ENCODE measurements at places on chromosomes 12 and 14.

- no peak for DNase-seq
Observed at GRCh38 chr14:75913183-75913582, 68.6 kb downstream of the TGFB3 start.

DNA sequence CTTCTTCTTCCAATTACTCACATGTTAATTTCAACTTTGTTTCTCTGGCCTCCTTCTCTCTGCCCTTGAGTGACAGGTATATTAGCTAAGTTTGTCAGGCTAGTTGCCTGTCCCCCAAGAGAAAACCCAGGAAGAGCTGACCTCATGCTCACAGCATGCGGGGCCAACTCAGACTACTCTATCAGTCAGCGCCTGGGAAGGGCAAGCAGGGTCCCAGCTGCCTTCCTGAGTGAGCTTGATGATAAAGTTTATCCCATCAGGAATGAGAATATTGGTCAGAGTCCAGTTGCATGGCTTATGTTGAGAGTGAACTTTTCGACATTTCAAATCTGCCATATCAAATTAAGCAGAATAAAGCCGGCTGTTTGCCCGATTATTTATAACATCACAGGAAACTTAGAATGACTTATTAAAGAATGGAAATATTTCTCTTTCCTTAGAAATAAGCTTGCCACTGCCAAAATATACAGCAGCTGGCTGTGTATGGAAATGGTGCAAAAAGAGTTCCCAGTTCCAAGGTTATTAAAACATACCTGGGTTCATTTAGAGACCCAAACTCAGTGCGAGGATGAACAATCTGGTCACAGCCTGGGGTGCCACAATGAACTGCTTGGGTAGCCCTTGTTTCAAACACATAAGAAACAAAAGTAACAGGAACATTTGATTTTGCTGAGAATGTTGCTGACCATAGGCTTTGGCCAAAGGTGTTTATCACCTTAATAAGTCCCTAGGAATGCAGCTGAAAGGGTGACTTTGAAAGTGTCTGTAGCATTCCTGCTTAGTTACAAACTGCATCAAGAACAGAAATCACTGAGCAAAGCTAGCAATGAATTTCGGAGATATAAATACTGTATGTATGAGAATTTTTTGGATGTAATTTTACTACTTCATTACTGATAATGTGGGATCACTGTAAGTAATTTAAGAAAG, 1553.8 kb upstream of the FLRT2 start:
- no peak for DNase-seq

- DNase-seq, result no peak
Observed at GRCh38 chr12:111086947-111087700, 166.7 kb upstream of the MYL2 start.

DNA sequence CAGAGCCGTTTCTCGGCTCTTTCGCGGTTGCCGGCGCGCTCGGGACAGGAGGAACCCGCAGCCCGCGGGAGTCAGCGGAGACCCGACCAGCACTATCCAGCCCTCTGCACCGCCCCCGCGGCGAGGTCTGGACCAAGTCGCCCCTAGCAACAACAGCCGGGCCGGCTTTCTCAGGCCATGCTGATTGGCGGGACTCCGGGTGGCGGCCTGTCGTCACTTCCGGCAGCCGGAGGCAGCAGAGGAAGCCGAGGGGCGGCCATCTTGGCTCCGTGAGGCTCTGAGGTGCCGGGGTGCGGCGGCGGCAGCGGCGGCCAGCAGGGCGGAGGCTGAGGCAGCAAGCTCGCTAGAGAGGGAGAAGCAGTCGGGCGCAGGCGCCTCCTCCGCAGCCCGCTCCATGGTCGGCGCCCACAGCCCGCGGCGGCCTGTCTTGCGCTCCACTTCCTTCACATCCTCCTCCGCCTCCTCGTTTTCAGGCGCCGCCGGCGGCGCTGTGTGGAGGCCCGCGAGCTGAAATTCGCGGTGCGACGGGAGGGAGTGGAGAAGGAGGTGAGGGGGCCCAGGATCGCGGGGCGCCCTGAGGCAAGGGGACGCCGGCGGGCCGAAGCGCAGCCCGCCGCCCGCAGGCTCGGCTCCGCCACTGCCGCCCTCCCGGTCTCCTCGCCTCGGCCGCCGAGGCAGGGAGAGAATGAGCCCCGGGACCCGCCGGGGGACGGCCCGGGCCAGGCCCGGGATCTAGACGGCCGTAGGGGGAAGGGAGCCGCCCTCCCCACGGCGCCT, at the start of gene MARK3:
Gene MARK3, plus strand, starts transcription at position 264 of the 777 bp plus-strand sequence. CDS start 615 bp downstream, outside the sequence.
- DNase-seq, result peak; percentile 91

- no peak for DNase-seq
Observed at GRCh38 chr14:103116636-103117035, 6.6 kb upstream of the TNFAIP2 start.

DNA sequence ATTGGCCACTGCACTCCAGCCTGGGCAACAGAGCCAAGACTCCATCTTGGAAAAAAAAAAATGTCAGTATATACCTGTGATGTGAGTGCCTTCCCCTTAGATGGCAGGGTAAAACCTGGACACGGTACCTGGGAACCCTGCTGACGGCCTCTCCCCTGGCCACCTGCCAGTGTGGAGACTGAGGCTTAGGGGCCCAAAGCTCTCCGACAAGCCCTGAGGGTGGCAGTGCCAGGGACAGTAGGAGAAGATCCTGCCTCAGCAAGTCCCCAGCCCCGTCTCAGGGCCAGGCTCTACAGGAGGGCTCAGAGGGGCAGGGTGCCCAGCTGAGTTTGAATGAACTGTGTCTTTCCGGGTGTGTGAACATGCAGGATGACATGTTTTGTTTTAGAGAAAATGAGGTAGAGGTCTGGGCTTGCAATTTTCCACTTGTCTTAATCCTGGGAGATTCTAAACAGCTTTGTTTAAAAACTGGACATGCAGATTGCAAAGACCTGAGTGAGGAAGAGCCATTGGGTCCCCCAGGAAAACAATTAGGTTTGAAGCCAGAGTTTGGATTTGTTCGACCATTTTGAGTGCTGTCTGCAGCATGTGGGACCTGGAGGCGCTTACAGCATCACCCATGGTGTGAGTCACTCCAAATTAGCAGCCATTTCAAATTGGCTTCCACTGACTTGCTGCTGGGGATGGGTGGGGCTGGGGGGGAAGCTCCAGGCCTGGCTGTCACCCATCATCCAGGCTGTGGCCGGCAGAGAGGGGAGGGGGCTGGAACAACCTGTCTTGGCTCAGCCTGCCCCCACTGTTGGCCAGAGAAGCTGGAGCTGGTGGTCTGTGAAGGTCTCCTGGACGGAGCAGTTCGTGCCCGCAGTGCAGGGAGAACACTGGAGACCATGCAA, 10.8 kb downstream of the TSPAN9 start:
- DNase-seq, result no peak

DNA sequence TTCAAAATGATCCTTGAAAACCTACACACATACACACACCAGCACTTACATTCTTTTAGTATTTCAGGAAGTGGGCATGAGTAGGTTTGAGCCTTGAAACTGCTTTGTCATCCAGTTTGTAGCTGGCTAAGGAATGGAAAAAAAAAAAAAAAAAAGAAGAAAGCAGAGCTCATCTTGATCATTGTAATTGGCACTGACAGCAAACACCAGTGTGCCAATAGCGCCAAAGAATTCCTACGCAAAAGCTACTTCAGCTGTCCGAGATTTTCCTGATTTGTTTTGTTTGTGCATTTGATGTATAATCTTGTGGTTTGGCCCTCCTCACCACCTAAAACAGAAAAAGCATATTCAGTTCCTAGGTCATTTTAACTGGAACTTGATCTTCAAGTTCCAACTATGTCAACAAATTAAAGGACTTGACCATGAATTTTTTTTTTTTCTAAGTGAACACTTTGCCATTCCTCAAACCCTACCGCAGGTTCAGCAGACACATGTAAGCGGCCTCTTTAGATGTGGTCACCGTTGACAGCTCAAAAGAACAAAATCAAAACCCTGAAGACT, 57.3 kb downstream of the FLRT2 start:
- no peak for DNase-seq

- DNase-seq, result no peak
Observed at GRCh38 chr14:23571701-23572523, 4.3 kb upstream of the AP1G2 start.

- DNase-seq, result no peak
Observed at GRCh38 chr12:90280564-90281058, 572.0 kb upstream of the ATP2B1 start.

GRCh38 chr12:120833849-120834248, 70.3 kb downstream of the SPPL3 start:
- no peak for DNase-seq

DNA sequence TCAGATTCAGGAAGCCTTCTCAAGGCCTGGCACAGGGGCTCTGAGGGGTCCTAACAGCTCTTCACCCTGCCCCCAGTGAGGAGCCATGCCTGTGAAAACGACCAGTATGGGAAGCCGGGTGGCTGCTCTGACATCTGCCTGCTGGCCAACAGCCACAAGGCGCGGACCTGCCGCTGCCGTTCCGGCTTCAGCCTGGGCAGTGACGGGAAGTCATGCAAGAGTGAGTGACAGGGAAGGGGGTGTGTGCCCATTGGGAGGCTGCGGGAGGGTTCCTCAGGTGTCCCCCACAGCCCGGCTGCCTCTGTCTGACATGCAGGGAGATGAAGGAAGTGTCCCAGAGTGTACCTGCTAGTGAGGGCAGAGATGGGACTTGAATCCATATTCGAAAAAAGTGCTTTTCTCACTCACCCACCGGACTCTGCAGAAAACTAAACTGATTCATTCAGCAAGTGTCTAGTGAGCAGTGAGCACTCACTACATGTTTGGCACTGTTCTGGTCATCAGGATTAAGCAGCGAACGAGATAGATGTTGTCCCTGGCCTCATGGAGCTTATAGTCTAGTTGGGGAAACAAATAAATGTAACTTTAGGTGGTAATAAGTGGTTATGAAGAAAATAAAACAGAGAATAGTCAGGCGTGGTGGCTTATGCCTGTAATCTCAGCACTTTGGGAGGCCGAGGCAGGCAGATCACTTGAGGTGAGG, 9.4 kb upstream of the LRP1-AS start:
- DNase-seq, result no peak

DNA sequence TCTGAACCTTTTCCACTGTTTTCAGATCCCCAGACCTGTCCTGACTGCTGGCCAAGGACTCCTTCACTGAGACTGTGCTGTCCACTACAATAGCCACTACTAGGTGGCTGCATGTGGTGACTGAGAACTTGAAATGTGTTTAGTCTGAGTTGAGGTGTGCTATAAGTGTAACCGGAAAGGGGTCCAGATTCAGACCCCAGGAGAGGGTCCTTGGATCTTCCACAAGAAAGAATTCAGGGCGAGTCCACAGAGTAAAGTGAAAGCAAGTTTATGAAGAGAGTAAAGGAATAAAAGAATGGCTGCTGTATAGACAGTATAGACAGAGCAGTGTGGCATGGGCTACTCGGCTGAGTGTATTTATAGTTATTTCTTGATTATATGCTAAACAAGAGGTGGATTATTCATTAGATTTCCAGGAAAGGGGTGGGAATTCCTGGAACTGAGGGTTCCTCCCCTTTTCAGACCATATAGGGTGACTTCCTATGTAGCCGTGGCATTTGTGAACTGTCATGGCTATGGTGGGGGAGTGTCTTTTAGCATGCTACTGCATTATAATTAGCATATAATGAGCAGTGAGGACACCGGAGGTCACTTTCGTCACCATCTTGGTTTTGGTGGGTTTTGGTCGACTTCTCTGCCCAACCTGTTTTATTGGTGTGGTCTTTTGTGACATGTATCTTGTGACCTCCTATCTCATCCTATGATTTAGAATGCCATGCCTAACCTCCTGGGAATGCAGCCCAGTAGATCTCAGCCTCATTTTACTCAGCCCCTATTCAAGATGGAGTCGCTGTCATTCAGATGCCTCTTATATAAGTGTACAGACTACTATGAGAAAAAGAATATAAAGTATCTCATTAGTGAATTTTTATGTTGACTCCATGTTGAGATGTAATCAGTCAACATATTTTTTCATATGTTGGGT, 70.0 kb upstream of the SRSF5 start:
- no peak for DNase-seq

DNA sequence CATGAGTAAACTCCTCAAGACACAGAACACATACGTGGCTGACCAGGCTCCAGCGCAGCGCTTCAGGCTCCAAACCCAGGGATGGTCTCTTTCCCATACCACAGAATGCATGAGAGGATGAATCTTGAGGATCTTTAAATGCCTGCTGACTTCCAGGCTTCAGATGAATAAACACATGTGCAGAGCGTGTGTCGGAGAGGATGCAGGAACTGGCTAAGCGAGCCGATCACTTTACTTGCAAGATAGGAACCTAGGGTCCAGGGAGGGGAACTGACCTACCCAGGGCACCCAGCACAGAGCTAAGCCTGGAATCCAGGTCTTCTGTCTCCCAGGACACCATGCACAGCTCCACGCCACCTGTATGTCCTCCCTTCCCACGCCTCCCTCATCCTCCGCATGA, 209.8 kb downstream of the BCL11B start:
- no peak for DNase-seq

DNA sequence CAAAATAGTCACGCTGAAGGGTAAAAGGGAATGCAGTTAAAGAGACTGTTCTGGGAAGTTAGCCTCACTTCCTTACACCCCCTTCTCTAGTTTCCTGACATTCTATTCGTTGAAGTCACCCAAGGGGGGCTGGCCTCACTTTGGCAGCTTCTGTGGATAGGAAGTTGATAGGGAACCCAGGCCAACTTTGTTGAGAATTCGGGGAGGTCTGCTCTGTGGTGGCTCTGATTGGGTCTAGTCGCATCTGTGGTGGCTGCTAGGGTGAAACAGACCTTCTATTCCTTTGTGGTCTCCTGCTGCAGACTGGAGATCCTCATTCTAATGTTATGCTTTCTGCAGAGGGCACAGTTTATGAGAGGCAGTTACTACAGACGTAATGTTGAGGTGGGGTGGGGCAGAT, 28.8 kb upstream of the GZMB start:
- DNase-seq, result no peak

GRCh38 chr14:74495356-74495755, 1.8 kb downstream of the ISCA2 start:
- DNase-seq, result no peak

GRCh38 chr12:44031472-44032185, 195.7 kb downstream of the TMEM117 start:
- DNase-seq, result no peak

GRCh38 chr12:51907083-51907855, at the start of gene ACVRL1:
Gene ACVRL1 (plus strand): TSS chr12:51907504. CDS start chr12:51912475, 4,971 bp downstream.
- no peak for DNase-seq

DNA sequence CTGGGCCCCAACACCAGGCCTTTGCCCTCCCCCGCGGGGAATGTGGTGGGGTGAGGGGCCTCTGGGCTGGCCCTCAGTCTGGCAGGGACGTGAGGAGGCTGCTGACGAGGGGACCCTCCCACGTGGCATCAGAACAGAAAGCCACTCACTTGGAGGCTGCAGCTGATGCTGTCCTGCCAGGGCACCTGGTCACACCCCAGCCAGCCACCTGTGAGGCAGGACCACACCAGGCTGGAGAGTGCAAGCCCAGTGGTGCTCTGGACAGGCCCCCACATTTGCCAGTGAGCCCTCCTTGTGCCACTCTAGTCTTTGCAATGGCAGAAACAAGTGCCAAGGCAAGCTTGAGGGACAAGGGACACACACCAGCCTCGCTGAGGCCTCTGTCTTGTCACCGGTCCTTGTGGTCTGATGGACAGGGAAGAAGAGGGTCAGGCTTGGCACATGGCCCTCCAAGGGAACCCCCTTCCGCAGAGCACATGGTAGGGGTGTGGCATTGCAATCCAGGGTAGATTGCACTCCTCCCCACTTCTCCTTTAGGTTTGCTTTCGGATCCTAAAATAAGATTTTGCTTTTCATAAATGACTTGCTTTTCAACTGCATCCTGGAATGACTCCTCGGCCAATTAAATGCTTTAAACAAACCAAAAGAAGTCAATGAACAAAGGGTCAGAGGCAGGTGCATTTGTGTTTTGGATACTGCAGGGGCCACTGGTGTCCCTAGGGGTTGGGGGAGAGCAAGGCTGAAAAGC, 53.7 kb downstream of the CCDC88C start:
- no peak for DNase-seq

- DNase-seq, result no peak
Observed at GRCh38 chr12:124927201-124928094, 13.0 kb upstream of the UBC start.

All from esophagus squamous epithelium (tissue), 5 donors.